Neural progenitor cell (in vitro differentiated cells): ENCODE measurements at places on chromosomes 3 and 15. TPM values are rescaled to one million over a fixed set of nuclear protein-coding genes. Genes with fewer than 3 reads are reported as not detected.

DNA sequence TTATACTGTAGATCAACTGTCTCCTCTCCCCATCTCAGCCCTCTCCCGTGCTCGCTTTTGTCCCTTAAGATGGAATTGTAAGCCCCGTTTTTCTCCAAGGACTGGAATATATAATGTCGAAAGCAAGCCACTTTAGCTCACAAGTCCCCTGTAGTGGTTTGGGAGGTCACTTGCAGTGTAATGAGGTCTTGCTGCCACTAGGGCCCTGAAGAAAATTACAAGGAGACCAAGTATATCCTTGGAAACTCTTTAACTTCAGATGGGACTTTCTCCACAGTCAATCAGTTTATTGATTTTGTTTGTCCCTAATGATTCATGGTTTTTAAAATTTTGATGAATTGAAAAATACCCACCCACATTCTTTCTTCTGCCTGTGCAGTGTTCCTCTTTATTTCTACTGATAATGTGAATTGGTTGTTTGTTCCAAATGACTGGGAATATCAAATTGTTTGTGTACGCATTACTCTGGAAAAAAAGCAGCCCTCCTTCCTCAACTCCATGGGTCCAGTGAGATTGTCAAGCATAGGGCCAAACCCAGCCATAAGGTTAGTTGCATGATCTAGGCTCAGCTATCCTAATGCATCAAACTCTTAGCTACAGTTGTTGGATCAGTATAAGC, 294.8 kb downstream of the MCTP2 start:
- DNase-seq, result peak; percentile 40

- no peak for DNase-seq
Observed at GRCh38 chr3:125042725-125043406, 12.9 kb downstream of the HEG1 start.

DNA sequence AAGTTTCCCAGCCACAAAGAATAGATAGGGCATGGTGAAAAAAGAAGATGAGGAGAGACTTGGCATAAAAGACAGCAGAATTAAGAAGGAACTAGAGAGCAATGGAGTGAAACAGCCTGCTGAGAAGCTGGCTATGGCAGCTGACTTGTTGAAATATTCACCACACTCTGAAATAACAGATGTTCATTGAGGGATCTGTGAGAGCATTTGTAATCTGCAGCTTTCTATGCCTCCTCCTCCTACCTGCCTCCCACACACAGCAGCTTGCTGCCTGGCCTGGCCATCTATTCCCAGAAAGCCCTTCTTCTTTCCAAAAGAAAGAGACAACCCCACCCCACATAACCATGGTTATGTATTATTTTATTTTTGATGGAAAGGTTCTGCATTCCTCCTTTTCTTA, 303.9 kb downstream of the GAP43 start:
- DNase-seq, result no peak

The NLGN1 gene
- total RNA-seq, result 27.7 and 34.8 TPM in 2 replicates

- DNase-seq, result no peak
Observed at GRCh38 chr15:86744198-86744780, 664.6 kb downstream of the AGBL1 start.

The CLRN1 gene
- not detected in 2 replicates for total RNA-seq

The HTR3E gene
- total RNA-seq, result not detected in 2 replicates

The TJP1 gene
- total RNA-seq, result 98.1 and 126 TPM in 2 replicates

GRCh38 chr15:40295877-40296560, 11.7 kb downstream of the PLCB2 start:
- no peak for DNase-seq

DNA sequence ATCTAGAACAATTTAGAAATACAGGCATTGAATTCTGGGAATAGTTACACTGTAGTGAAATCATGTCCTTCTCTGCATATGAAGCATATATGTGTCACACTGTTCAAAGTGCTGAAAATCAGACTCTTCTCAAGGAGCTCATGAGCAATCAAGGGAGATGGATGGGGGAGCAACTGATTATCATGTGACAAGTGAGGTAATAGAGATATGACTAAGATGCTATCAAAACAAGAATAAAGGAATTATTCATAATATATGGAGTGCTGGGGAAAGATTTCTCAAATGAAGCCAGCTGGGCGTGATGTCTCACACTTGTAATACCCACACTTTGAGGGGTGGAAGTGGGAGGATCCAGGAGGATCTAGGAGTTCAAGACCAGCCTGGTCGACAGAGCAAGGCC, 74.9 kb upstream of the CHRNB4 start:
- no peak for DNase-seq

- no peak for DNase-seq
Observed at GRCh38 chr3:50609071-50609762, 2.4 kb downstream of the CISH start.

The GOLGA8J gene
- not detected in 2 replicates for total RNA-seq

DNA sequence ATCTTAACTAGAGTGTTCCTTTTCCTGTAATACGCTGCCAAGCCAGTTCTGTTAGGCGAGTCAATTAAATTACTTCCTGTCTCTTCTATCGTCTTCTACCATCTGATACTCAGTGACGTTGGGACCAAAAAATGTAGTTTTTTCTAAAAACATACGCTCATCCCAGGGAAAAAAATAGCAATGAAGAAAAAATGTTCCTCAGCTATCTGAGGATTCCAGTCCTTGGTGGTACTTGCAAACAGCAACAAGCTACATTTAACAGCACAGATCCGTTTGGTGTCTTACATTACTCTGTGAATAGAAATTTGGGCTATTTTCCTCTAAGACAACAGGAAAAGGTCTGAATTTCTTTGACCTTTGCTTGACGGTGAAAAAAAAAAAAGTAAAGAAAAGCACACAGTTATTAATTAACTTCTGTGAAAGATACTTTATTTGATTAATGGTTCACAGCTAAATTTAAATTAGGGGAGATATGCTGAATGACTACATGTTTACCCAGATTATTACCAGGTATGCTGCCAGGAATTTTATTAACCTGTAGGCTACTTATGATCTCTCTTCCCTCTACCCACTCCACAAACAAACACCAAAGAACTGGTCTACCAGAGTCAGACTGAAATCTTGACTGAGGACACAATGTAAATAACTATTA, 254.4 kb upstream of the ZPLD1 start:
- DNase-seq, result no peak

DNA sequence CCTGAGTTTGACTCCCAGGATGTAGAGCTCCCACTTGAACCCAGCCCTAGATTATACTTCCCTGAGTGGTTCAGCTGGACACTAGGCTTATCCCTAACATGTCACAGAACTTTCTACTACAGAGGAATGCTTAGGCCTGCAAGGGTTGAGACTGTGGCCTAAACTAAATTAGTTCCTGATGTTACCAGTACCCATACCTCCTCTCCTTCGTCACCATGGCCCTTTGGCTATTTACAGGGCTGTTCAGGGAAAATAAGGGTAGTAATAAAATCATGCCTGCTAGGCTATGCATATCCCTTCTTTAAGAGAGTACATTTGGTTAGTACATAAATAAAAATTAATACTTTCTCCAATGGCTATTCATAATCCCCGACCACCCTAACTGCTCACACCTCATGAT, 356.4 kb upstream of the RASGRP1 start:
- no peak for DNase-seq

The PYGO1 gene
- total RNA-seq, result 8.6 and 9.3 TPM in 2 replicates

The PPP1R14D gene
- total RNA-seq, result not detected in 2 replicates

DNA sequence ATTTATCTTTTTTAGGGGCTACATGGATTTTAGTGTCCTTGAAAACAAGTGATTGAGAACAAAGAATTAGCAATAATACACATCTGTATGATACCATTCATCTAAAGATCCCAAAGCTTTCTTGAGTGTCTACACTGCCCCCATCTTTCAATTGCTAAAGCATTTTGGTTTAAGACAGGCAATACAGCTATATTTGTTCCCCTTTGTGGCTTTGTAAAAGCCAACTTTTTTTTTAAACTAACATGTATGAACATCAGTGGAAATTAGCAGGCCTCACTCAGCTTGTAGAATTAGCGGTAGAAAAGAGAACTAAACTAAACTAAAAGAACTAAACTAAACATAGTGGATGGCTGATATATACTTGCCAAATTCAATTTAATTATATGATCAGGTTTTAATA, 449.6 kb downstream of the MECOM start:
- DNase-seq, result no peak

The LIPC gene
- total RNA-seq, result not detected in 2 replicates

GRCh38 chr3:45182915-45183871, 37.0 kb upstream of the CDCP1 start:
- peak; percentile 31 for DNase-seq

DNA sequence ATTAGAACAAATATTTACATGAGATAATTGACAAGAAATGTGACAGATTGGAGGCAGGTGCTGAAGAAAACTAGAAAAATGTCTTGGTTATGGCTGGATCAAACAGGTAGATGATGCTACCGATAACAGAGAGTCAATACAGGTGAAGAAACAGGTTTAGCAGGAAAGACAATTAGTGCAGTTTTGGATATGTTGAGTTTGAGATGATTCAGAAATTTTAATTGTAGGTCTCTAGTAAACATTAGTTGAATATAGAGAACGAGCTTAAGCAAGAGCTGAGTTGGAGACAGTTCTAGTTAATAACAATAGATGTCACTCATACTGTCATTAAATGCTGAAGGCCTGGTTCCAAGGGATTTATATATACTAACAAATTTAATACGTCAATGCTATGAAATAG, 524.4 kb downstream of the NSUN3 start:
- no peak for DNase-seq
